H1 (cell line): ENCODE measurements at places on chromosomes 5 and 9. TPM values are rescaled to one million over a fixed set of nuclear protein-coding genes. Genes with fewer than 3 reads are reported as not detected.

CETN3 gene
- total RNA-seq = 38.4 and 43.8 TPM in 2 replicates

INSL6 gene
- total RNA-seq = not detected in 2 replicates

FOXD1 gene
- 0.73 and 1.1 TPM in 2 replicates for total RNA-seq

CCDC187 gene
- not detected in 2 replicates for total RNA-seq

CYLC2 gene
- total RNA-seq = not detected in 2 replicates

BTNL9 gene
- total RNA-seq = 0.65 and 0.89 TPM in 2 replicates

ANXA6 gene
- 78.6 and 85.2 TPM in 2 replicates for total RNA-seq

SARDH gene
- total RNA-seq = 7.3 and 7.4 TPM in 2 replicates

TCF7 gene
- 6.8 and 8.5 TPM in 2 replicates for total RNA-seq

PCDHGB3 gene
- 1.3 and 1.6 TPM in 2 replicates for total RNA-seq

WNT8A gene
- total RNA-seq = 0.27 TPM in 1 of 2 replicates, not detected in the other

NEURL1B gene
- total RNA-seq = 5.7 and 6.1 TPM in 2 replicates

PROB1 gene
- 3.1 and 3.3 TPM in 2 replicates for total RNA-seq

CHSY3 gene
- 1.4 and 1.8 TPM in 2 replicates for total RNA-seq

IL31RA gene
- total RNA-seq = not detected in 2 replicates

CFAP77 gene
- total RNA-seq = 0.52 and 0.63 TPM in 2 replicates

MAMDC2 gene
- 15.3 and 15.4 TPM in 2 replicates for total RNA-seq

LRSAM1 gene
- total RNA-seq = 18.3 and 18.8 TPM in 2 replicates

FAM221B gene
- total RNA-seq = not detected in 2 replicates

CCL28 gene
- not detected in 2 replicates for total RNA-seq

PCDHGA1 gene
- 0.84 and 0.89 TPM in 2 replicates for total RNA-seq

DPYSL3 gene
- 385 and 387 TPM in 2 replicates for total RNA-seq

KIF4B gene
- 0.08 and 0.15 TPM in 2 replicates for total RNA-seq

RGMB gene
- 27.0 and 27.9 TPM in 2 replicates for total RNA-seq

CA9 gene
- total RNA-seq = 1.3 and 1.4 TPM in 2 replicates

NIM1K gene
- not detected in 2 replicates for total RNA-seq

NIPAL4 gene
- total RNA-seq = 0.20 and 0.25 TPM in 2 replicates
